Chondrocyte (in vitro differentiated cells): ENCODE measurements at places on chromosomes 3 and 15. TPM values are rescaled to one million over a fixed set of nuclear protein-coding genes. Genes with fewer than 3 reads are reported as not detected.

- peaks cover 12% of the 10 kb centered on the region for H3K4me1 ChIP-seq
- DNase-seq, result no peak
- H3K4me3 ChIP-seq, result no peak overlapping the region
- no peaks in the 10 kb centered on the region for H3K36me3 ChIP-seq
These were observed 166.6 kb downstream of the BBX start for GRCh38 chr3:107689355-107689754.

CASR gene
- total RNA-seq, result not detected in 3 replicates

- no peaks in the 10 kb centered on the region for H3K27me3 ChIP-seq
- no peak for DNase-seq
- H3K27ac ChIP-seq, result no peak overlapping the region
- no peak overlapping the region for H3K4me3 ChIP-seq
- no peaks in the 10 kb centered on the region for H3K36me3 ChIP-seq
- no peaks in the 10 kb centered on the region for H3K4me1 ChIP-seq
These were observed 7.6 kb downstream of the RAB6B start for GRCh38 chr3:133887803-133888703.

- H3K36me3 ChIP-seq, result peaks cover 15% of the 10 kb centered on the region
- DNase-seq, result no peak
- no peak overlapping the region for H3K4me3 ChIP-seq
These were observed 19.9 kb downstream of the UBR1 start for GRCh38 chr15:43085921-43086320.

SYNPR gene
- not detected in 3 replicates for total RNA-seq

DNA sequence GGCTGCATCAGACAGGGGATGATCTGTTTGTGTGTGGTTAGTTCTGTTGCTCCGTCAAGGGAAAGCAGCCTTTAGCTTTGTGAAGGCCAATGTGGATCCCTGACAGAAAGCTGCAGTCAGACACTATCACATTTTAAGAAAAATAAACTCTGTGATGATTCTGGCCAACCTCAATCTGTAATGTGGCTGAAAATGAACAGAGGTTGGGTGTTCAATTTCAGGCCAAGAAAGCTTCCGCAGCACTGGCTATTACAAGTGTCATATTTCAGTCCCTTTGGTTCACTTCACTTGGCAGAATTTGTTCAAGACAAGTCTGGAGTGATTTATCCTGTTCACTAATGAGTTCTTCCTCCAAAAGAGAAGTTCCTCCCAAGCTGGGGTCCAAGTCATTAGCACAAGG is 571.8 kb upstream of the IL12A start:
- no peak overlapping the region for H3K4me3 ChIP-seq
- no peaks in the 10 kb centered on the region for H3K36me3 ChIP-seq
- no peak for DNase-seq
- H3K27me3 ChIP-seq, result peaks cover 10% of the 10 kb centered on the region

- peaks cover 12% of the 10 kb centered on the region for H3K4me1 ChIP-seq
- H3K36me3 ChIP-seq, result peaks cover 16% of the 10 kb centered on the region
- H3K27ac ChIP-seq, result peak overlapping the region; percentile 32
- H3K27me3 ChIP-seq, result no peaks in the 10 kb centered on the region
- H3K4me3 ChIP-seq, result no peak overlapping the region
These were observed 8.2 kb upstream of the C3orf38 start for GRCh38 chr3:88141458-88142083.
